AML-193 (cell line): ENCODE measurements at places on chromosomes 3 and 15.
A peak's percentile ranks its signal among the peaks of the same experiment; 100 is the strongest.

DNA sequence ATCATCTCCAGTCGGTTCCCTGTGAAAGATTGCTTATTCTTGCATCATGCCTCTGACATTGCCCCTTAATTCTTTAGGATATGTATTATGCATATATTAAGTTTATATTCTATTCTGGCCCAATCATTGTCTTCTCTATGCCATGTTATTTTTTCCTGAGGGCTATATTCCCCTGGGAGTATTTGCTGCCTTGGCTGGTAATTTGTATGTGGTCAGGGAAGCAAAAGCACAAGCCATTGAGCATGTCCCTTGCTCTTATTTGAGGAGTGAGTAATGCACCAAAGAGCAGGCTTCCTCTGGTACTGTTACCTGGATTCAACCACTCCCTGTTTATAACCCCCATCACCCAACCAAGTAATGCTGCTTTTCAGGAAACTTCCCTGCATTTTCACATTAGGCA lies 36.3 kb downstream of the STAC start:
- DNase-seq = no peak

DNA sequence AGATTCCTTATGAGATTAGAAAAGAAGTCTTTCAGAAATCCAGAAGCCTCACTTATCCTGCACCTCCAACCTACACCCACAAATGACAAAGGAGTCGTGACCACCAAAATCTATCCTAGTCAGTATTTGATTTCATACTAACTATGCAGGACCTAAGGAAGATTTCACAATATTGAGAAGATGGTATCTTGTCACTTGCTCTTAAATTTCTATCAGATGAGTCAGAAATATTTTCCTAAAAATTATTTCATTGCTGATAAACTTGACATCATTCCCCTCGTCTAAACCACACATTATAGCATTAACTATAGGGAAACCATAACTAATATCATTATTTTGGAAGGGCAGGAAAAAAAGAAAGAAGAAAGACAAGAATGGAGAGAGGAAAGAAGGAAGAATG lies 138.0 kb upstream of the THBS1 start:
- no peak for DNase-seq

- DNase-seq = peak; percentile 49
These were observed 65.2 kb upstream of the TRA2B start for GRCh38 chr3:186002884-186003472.

DNA sequence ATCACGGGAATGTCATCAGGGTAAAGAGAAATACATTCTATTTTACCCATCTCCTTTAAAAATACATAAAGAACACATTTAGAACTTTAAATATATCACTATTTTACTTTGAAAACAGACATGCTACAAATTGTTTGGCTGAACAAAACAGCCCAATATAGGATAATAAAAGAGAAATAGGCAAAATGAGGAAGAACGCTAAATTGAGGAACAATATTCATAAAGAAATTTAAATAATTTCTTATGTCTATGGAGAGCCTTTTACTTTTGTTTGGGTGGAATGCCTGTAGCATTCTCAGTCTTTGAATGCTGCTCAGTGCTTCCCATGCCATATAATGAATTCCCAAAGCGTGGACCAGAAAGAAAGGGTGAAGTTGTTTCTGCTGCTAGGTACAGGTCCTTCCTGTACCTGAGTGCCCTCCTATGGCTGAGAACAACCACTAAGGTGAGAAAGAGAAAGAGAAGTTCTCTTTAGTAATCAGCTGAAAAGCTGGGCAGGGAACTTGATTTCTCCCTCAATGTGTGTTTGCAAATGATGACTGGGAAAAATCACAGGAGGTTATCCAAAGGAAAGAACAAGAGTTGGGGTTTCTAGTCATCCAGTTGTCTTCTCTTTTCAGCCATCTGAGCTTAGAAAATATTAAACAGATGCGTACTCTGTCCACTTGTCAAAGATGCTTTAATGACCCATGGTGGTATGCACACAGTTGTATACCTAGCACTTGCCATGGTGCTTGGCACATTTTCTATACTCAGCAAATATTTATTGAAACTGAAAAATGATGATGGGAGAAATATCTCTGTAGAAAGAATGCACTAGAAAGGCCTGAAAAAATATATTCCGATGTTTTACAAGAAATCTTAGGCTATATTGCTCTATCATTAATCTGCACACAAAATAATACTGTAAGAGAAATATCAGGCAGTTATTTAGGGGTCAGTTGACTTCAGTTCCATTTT lies 404.6 kb downstream of the TIGIT start:
- DNase-seq = peak; percentile 67

- DNase-seq = no peak
These were observed 144.0 kb downstream of the SEMA6D start for GRCh38 chr15:47861111-47861903.

GRCh38 chr15:99965376-99965775 lies 232.1 kb upstream of the LYSMD4 start:
- DNase-seq = no peak

GRCh38 chr3:27352047-27352446 lies 17.1 kb downstream of the NEK10 start:
- DNase-seq = no peak

DNA sequence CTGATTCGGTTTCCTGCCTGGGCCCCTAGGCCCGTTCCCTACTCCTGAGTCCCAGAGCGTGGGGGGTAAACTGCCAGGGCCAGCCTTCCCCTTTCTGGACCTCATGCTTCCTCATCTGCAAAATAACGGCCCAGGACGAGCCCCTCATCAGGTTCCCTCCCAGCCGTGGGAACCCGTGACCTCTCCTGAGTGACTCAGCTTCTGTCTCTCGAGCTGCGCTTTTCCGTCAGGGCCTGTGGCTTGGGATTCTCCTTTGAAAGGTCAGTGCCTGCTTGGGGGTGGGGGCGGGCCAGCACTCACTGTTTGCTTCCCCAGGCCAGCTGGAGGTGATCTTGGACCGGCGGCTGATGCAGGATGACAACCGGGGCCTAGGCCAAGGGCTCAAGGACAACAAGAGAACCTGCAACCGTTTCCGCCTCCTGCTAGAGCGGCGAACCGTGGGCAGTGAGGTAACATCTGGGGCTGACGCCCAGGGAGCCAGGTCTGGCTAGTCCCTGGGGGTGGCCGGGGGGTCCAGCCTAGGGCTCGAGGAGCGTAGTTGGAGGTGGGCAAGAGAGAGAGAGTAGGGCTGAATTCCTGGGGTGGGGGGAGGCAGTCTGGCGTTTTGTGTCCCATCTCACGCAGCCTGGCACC lies 12.8 kb downstream of the MAN2A2 start:
- DNase-seq = peak; percentile 30

- no peak for DNase-seq
These were observed 331.7 kb upstream of the UMPS start for GRCh38 chr3:124398594-124398993.

DNA sequence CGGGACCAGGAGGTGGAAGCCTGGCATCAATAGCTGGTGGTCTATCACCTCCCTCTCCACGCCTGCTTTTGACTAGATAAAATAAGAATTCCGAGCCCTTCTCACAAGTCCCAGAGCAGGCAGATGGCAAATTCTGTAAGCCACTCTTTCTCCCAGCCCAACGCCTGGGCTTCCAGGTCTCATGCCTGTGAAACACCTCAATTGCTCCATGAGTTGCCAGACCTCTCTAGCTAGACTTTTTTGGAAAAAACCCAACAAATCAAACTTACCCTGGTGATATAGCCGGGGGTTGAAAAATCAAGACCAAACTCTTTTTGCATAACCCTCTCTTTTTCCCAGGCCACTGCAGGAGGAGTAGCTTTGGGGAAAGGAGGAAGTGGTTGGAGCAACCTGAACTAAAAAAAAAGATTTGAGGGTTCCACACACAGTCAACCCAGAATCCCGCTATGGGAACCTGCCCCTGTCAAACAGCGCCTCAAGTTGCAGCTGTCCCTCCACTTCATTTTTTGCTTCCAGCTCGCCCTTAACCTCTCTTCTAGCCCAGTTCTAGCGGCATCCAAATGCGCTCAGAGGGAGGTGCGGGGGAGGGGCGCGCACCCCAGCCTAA lies 7.0 kb downstream of the BHLHE40 start:
- DNase-seq = peak; percentile 69

GRCh38 chr15:80121546-80121945 lies 31.3 kb upstream of the FAH start:
- DNase-seq = no peak

DNA sequence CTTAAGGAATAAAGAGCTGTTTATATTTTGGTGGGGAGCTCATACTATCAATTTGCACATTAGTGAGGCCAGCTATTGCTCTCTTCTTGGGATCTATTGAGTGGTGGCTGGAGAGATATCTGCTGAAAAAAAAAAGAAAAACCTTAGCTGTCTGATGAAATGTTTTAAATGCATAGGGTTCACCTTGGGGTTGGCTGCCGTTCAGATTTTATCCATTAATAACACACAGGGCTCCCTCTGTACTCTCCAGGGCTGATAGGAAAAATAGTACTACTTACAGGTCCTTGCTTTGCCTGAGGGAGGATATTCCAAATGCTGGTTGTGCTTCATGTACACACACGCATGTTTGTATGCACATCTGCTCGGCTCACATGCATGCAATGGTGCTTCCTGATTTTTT lies 803.7 kb downstream of the MCTP2 start:
- DNase-seq = no peak

DNA sequence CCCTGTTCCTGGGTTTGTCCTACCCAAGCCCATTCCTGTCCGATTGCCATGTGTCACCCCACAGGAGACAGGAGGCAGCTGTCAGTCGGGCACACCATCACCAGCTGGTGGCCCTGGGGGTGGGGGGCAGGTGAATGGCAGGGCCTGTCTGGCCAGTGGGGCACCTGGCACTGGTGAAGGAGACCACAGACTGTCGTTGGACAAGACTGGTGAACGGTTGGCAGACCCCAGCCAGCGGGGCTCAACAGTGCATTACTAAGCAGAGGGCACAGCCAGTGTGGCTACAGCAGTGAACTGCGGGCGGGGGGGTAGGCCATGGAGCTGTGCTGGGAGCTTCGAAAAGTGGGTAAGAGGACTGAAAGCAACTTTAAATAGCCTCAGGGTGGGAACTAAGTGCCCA lies 2.1 kb downstream of the SEMA7A start:
- no peak for DNase-seq

- DNase-seq = peak; percentile 89
These were observed 3.5 kb downstream of the ZNF710 start for GRCh38 chr15:90004671-90005070.

DNA sequence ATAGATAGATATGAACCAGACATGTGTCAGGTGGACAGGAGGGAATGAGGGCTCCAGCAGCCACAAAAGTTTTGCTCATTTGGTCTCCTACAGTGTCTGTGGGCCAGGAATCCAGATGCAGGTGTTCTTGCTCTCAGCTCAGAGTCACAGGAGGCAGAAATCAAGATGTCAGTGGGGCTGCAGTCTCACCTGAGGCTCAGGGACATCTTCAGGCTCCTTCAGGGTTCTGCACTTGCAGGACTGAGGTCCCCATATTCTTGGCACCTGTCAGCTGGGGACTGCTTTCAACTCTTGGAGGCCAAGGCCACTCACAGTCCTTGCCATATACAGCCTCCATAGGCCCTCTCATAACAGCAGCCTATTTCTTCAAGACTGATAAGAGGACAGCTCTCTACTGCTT lies 57.3 kb downstream of the PGPEP1L start:
- no peak for DNase-seq

- DNase-seq = no peak
These were observed 249.3 kb downstream of the XXYLT1 start for GRCh38 chr3:195021692-195022091.

- peak; percentile 31 for DNase-seq
These were observed 567.9 kb upstream of the GBE1 start for GRCh38 chr3:82329300-82329699.

GRCh38 chr15:51253366-51253765 lies 85.0 kb downstream of the CYP19A1 start:
- no peak for DNase-seq

DNA sequence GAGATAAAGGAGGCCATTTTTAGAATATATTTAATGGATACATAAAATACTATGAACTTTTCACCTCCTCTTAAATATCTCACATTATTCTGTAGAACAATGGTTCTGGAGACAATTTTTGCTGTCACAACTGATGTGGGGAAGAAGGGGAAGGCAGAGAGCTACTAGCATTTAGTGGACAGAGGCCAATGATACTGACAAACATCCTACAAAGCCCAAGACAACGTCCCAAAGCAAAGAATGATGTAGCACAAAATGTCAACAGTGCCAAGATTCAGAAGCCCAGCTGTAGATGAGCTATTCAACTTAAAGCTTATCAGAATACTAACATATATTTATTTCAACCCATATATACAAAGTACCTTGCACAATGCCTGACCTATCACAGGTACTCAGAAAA lies 1069.4 kb downstream of the ROBO1 start:
- DNase-seq = no peak

- DNase-seq = peak; percentile 67
These were observed 10.4 kb downstream of the PEAK1 start for GRCh38 chr15:77409259-77410156.

DNA sequence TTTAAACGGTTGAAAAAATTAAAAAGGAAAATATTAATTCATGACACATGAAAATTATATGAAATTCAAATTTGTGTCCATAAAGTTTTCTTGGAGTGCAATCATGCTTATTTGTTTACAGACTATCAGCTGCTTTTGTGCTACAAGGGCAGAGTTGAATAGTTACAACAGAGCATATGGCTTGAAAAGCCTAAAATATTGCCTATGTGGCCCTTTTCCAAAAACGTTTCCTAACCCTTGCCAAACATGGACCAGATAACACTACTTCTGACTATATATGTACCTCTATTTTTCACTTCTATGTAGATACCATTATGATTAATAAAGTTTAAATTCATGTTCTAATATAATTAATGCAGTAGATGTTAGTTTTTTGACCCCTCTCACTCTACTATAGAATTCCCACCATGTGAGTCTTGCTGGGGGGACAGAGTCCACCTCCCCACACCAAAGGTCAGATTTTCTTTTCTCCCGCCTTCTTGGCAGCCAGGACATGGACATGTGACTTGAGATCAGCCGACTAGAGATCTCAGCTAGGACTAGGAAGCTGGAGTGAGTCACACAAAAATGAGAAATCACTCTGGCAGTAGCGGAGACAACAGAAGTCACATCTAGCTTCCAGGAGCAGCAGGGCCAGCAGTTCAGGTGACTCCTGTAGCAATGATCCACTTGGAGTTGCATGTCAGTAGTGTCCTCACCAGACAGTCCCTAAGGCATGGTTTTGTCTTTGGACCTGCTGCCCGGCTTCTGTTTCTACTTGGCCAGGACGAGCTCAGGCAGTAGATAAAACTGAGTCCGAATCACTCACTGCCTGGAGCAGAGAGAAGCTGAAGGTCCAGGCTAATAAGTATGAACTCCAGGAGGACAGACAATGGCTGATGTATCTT lies 22.4 kb downstream of the CIAO2A start:
- DNase-seq = no peak

- DNase-seq = no peak
These were observed 39.6 kb downstream of the GPR156 start for GRCh38 chr3:120245386-120245785.

DNA sequence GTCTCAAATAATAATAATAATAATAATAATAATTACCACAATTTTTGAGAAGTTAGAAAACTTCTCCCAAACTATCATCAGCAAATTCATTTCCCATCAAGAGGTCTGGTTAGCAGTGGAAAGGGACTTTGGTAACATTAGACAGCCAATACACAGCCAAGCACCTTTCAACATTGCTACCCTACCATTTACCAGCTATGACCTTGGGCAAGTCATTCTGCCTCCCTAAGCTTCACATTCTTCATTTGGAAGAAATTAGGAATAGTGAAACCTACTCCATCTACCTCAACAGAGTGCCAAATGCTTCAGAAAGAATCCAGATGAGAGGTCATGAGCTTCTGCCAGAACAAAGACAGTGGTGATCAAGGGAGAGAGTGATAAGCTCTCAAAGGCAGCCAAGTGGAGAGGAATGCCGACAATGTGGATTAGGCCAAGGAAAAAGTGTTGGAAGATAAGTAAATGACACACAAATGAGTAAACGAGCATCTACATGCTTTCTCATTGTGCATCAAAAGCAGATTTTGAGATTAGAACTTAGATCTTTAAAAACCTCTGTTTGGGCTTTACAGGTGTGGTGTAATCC lies 42.9 kb upstream of the LPP start:
- DNase-seq = no peak
